LoVo (cell line): ENCODE measurements at places on chromosomes 13 and 19.

- no peak for DNase-seq
These were observed 104.2 kb upstream of the IPO5 start for GRCh38 chr13:97849305-97849704.

DNA sequence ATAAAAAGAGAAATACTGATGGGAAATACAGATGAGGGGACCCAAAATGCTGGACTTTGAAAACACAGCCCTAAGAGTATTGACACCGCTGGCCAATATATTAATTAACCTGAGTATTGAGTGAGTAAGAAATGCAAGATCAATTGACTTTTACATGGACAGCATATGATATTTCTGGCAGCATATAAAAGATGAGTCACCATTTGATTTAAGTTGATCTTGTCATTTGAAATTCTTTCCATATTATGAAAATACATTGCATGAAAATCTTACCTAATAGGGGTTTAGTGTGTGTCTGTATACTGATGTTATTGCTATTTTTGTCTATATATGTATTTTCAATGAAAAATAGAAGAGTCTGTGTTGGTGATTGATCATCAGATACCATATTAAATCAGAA, 619.6 kb downstream of the KCTD12 start:
- no peak for DNase-seq

DNA sequence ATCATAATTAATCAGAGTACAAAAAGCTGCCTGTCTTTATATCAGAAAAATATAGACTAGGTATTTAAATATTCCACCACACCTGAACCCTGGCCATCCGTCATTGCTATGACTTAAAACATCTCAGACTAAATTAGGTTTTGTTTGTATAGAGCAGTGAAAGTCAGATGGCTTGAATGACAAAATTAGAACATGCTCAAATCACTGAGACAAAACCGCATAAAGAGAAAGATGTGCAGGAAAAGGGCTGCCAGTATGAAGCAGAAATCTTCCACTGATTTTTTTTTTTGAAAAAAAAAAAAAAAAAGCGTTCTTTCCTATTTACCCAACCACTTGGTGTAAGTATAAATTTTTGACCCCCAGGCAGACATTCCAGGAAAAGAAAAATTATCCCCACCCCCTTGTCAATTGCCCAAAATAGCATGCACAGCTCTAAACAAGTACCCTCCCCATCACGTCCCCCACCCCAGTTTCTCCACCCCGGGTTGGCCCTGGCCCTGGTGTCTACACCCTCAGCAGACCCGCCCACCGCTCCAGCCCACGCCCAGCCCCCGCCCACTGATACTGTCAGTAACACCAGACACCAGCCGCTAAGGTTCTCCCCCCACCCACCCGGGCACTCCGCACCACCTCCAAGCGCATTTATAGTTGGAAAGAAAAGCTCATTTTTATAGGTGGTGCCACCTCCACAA, 118.6 kb downstream of the URI1 start:
- DNase-seq = no peak

DNA sequence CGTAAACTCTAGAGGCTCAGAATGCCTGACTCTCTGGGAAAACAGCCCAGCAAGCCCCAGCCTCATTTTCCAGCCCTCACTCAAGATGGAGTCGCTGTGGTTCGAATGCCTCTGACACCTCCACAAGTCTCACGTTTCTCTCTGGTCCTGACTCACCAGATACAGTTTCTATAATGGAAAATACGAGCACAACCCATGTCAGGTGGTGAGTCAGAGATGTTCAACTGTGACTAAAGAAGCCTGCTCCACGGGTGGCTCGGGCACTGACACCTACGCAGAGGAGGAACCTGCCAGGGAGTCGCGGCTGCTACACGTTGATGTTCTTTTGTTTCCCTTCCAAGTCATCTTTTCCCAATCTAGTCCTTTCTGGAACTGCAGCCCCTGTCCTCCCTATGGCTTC, 87.1 kb upstream of the STK24 start:
- DNase-seq = no peak

DNA sequence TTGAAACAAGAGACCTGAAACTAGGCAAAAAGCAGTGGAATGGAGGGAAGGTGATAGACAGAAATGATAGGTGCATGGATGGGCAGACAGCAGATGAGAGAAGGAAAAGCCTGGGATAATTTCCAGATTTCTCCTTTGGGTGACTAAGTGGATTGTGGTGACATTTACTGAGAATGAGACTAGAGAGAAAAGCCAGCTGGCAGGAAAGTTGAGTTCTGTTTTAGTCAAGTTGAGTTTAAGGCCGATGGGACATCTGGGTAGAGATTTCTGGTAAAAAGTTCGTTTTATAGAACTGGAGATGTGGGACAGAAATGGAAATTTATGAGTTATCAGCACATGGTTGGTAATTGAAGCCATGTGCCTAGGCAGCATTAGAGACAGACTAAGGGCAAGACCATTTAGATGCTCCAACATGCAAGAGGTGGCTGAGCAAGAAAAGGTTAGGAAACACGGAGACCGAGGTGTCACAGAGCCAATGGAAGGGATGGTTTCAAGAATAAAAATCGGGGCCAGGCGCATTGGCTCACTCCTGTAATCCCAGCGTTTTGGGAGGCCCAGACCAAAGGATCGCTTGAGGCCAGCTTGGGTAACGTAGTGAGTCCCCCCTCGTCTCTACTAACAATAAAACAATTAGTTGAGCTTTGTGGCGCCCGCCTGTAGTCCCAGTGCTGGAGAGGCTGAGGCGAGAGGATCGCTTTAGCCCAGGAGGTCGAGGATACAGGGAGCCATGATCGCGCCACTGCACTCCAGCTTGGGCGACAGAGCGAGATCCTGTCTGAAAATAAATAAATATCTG, 9.6 kb upstream of the DGKH start:
- DNase-seq = no peak

GRCh38 chr19:3830621-3831589, 37.9 kb downstream of the ZFR2 start:
- no peak for DNase-seq

- no peak for DNase-seq
These were observed 4.9 kb downstream of the AP1M1 start for GRCh38 chr19:16202320-16203255.

GRCh38 chr13:66266761-66267160, 963.4 kb downstream of the PCDH9 start:
- no peak for DNase-seq

- DNase-seq = no peak
These were observed 1518.2 kb upstream of the PCDH20 start for GRCh38 chr13:62933809-62934208.

DNA sequence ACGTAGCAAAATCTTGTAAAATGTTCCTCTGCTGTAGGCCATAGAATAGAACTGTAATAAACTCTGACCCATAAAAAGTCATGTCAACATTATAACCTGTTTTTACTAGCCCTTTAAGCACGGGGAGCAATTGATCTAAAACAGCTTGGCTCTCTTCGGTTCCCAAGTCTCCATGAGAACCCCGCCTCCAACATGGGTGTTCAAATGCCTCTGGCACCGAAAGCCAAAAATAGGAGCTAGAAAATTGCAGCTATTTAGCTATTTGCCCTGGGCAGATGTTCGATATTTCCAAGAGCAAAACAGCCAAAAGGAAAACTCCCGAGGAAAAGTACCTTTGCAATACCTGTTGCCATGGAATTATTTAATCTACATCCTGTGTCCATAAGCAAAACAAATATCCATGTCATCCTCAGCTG, 563.1 kb downstream of the EFNB2 start:
- peak; percentile 63 for DNase-seq

DNA sequence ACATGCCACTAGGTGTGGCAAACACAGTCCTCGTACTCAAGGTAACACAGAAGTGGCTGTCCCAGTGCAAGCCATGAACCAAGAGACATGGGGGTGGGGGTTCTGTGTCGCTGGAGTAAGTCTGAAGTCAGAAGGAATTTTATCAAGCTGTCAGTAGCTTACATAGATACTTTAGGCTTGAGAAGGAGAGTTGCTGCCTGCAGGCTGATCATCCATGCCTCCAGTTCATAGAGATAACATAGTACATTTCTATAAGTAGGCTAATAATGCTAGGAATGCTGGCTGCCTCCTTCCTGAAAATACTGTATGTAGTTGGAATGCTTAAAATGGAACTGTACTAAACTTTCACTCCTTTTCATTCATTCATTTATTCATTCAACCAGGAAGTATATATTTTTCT, 70.1 kb downstream of the CAB39L start:
- no peak for DNase-seq

GRCh38 chr19:35076657-35077056, 35.1 kb downstream of the HPN start:
- DNase-seq = no peak

GRCh38 chr19:33715462-33715861, 81.2 kb upstream of the KCTD15 start:
- DNase-seq = no peak

DNA sequence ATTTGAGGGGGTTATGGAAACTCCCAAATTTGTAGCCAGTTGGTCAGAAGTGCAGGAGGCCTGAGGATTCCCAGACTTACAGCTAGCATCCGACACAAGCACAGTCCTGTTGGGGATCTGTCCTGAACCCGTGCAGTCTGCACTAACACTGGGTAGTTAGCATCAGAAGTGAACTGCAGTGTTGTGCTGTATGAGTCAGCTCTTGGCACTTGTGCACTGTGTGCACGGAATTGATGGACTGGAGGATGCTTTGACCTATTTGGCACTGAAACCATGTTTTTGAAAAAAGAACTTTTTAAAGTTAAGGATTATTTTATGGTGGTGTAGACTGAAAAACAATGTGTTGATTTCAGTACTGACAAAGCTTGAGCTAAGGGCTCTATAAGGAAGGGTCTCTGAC, 279.0 kb downstream of the NHLRC3 start:
- DNase-seq = no peak

DNA sequence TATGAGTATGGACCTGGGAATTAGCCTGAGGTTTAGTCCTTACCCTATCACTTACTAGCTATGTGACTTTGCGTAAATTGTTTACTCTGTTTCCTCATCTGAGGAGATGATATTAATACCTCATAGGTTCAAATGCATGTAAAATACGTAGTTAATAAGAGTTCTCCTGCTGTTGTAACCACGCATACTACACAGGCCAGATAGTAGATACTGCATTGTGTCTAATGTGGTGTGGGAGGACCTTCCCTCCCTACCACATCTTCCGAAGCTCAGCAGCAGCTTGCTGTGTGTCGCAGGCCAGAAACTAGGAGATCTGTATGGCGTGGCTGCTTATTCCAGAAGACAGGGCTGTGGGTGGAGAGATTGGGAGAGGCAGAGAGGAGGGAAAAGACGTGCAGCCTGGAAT, 23.0 kb downstream of the GTF2F2 start:
- DNase-seq = peak; percentile 7

GRCh38 chr13:46321494-46322225, 65.4 kb downstream of the RUBCNL start:
- DNase-seq = peak; percentile 38

GRCh38 chr13:20395061-20395916, 130.4 kb downstream of the CRYL1 start:
- DNase-seq = no peak

DNA sequence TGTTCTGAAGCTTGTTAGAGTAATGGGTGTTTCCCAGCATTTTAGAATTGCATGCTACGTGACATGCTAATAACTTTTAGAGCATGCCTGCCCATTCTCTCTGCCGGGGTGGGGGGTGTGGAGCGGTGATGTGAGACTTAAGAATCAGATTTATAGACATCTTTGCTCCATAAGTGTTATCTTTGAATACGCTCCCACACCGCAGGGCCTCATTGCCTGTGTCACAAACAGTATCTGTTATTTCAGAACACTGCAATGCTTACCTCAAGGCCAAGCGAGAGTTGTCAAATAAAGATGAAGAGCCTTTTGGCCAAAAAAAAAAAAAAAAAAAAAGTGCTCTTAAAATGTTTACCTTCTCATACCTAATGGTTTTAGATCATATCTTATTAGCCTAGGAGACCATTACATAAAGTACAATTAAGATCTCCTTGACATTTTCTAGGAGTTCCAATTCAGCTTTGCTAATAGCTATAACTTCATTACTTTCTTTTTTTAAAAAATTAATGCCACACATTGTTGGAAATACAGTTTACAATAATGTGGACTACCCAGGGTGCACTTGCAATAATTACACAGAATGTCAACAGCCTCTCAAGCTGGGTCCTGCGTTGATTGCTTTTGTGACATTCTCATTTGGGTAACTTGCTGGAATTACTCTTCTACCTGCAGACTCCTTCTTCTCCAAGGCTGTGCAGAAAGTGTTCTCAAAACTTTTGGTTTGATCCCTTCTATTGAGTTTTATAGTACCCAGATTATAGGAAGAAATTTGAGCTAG, 525.3 kb downstream of the KLF12 start:
- no peak for DNase-seq

DNA sequence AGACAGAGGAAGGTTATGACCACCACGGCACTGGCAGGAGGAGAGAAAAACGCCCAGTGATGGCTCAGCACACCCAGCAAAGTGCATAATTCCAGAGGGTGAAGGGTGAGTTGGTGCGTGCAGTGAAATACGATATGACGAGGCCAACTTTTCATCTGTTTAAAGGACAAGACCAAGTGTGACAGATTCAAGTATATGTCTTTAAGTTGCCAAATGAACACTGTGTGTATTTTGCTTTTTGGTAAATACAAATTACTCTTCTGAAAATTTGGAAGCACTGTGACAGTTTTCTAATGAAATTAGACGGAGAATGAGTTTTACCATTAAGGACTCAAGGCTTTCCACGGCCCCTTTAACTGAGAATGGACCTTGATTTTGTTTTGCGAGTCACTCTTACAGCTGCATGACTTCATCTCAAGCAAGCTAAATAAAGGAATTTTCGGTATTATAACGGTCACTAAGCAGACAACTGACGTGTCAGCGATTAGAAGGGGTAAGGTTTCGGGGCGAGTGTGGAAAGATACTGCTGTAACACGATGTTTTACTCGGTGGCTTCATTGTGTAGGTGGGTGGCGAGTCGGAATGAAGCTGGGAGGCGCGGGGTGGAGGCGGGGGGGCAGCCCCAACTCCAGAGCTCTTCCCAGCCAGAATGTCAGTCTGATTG, 22.8 kb downstream of the COL4A2 start:
- DNase-seq = no peak

DNA sequence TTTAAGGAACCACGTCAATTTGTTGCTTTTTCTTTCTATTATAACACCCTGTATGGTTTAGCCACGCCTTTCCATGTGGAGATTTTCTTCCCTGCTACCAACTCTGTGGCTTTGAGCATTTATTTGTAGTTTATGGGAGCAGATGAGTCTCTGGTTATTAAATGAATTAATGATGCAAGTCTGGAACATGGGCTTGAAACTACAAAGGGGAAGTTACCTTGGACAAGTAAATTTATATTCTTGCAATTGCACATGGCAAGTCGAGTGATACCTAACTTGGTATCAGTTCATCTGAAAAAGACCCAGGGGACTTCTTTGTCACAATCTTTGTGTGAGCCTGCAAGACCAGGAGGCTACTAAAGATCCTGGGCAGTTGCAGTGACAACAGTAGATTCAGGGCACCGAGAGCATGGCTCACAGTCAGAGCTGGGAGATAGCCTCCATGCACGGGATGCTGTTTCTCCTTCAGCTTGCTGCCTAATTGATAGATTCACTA, 24.4 kb downstream of the B3GLCT start:
- DNase-seq = no peak

GRCh38 chr19:31448221-31448657, 99.0 kb upstream of the TSHZ3 start:
- no peak for DNase-seq

GRCh38 chr13:42394361-42394708, 122.4 kb downstream of the AKAP11 start:
- DNase-seq = no peak

- no peak for DNase-seq
These were observed 74.2 kb downstream of the SPACA7 start for GRCh38 chr13:112450118-112450903.

- no peak for DNase-seq
These were observed 37.8 kb upstream of the SLC7A10 start for GRCh38 chr19:33263325-33264023.
